ENCODE measurements at places on chromosomes 2 and 18. TPM values are rescaled to one million over a fixed set of nuclear protein-coding genes. Genes with fewer than 3 reads are reported as not detected.

The ANXA4 gene
- 30.2 TPM for total RNA-seq

DNA sequence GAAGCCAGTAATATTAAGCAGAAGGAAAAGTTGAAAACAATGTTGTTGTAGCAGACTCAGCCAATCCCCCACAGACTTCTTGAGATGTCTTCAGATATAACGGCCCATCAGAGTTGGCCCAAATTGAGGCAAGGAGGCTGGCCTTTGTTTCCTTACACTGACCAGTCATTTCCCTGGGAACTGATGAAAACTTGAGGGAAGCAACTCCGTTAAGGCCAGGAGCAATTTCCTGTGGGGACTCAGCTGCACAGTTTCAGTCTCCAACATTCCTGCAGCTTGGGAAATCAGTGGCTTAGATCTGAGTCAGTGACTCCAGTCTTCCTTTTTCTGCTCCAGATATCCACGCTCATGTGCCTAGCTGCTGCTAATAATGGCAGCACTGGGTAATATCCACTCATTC lies 75.7 kb downstream of the FTCDNL1 start:
- H3K27me3 ChIP-seq, result no peaks in the 10 kb centered on the region
- no peak overlapping the region for H3K4me3 ChIP-seq
- no peaks in the 10 kb centered on the region for H3K36me3 ChIP-seq
- no peak for DNase-seq
- peaks cover 8% of the 10 kb centered on the region for H3K4me1 ChIP-seq
- no peak overlapping the region for H3K27ac ChIP-seq

The RGPD4 gene
- total RNA-seq, result not detected

- H3K36me3 ChIP-seq, result no peaks in the 10 kb centered on the region
- H3K27ac ChIP-seq, result no peak overlapping the region
- no peaks in the 10 kb centered on the region for H3K27me3 ChIP-seq
- no peak overlapping the region for H3K4me3 ChIP-seq
- no peaks in the 10 kb centered on the region for H3K4me1 ChIP-seq
- DNase-seq, result no peak
Measured at GRCh38 chr18:53756610-53756972, 467.9 kb downstream of the MBD2 start.

GRCh38 chr18:79588636-79589481 lies 90.7 kb upstream of the CTDP1 start:
- H3K27ac ChIP-seq, result no peak overlapping the region
- H3K4me1 ChIP-seq, result no peaks in the 10 kb centered on the region
- DNase-seq, result no peak
- no peaks in the 10 kb centered on the region for H3K27me3 ChIP-seq
- peaks cover 3% of the 10 kb centered on the region for H3K36me3 ChIP-seq

GRCh38 chr2:151570191-151570590 lies 160.5 kb downstream of the RIF1 start:
- H3K4me1 ChIP-seq, result no peaks in the 10 kb centered on the region
- no peak overlapping the region for H3K4me3 ChIP-seq
- DNase-seq, result no peak
- H3K27ac ChIP-seq, result no peak overlapping the region

The KIAA2012 gene
- total RNA-seq, result not detected

The MYOM1 gene
- total RNA-seq, result 0.39 TPM

GRCh38 chr2:71546275-71546638 lies 92.9 kb downstream of the DYSF start:
- peaks cover 2% of the 10 kb centered on the region for H3K36me3 ChIP-seq
- peaks cover 8% of the 10 kb centered on the region for H3K4me1 ChIP-seq
- H3K4me3 ChIP-seq, result no peak overlapping the region
- H3K27ac ChIP-seq, result no peak overlapping the region
